A549 (cell line): ENCODE measurements at places on chromosomes 3 and 15. TPM values are rescaled to one million over a fixed set of nuclear protein-coding genes. Genes with fewer than 3 reads are reported as not detected.

PROS1 gene
- 9.6 to 13.8 TPM (median 11.7 TPM) in 3 replicates for polyA plus RNA-seq

STARD5 gene
- 2.1 TPM in 3 replicates for polyA plus RNA-seq

ADCY5 gene
- 0.38 to 0.57 TPM (median 0.46 TPM) in 3 replicates for polyA plus RNA-seq

DPPA4 gene
- polyA plus RNA-seq, result not detected in 3 replicates

TXNRD3 gene
- 4.4 to 5.2 TPM (median 4.6 TPM) in 3 replicates for polyA plus RNA-seq

TLR9 gene
- polyA plus RNA-seq, result not detected in 3 replicates

UNC45A gene
- polyA plus RNA-seq, result 76.9 to 82.5 TPM (median 80.4 TPM) in 3 replicates

ECE2 gene
- not detected in 3 replicates for polyA plus RNA-seq

SERPINI2 gene
- polyA plus RNA-seq, result not detected in 3 replicates

TICRR gene
- 10.4 to 11.6 TPM (median 11.3 TPM) in 3 replicates for polyA plus RNA-seq

GRCh38 chr15:100201376-100202280 is 140.1 kb downstream of the ADAMTS17 start:
- no peak for DNase-seq

- no peak for DNase-seq
These were observed 1.1 kb downstream of the HCLS1 start for GRCh38 chr3:121659586-121659985.

GRCh38 chr3:141659821-141660613 is 78.1 kb upstream of the RNF7 start:
- DNase-seq, result peak; percentile 47

GRCh38 chr3:79047581-79047980 is 720.2 kb downstream of the ROBO1 start:
- DNase-seq, result no peak

DNA sequence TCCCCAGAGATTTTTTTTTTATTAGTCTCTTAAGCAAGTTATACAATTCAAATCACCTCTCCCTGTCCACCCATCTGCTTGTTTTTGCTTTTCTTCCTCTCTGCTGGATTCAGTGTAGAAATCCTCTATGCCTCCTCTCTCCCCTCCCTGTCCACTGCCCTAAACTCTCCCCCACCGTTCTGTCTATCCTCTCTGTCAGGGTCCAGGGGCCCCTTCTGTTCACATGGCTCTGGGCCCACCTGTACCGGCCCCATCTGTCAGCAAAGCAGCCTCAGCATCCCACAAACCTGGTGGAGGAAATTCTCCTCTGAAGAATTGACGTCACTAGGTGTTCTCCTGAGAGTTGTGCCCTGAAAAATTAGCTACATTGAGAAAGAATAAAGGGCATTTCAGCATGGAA is 137.6 kb upstream of the CMC1 start:
- DNase-seq, result no peak

DNA sequence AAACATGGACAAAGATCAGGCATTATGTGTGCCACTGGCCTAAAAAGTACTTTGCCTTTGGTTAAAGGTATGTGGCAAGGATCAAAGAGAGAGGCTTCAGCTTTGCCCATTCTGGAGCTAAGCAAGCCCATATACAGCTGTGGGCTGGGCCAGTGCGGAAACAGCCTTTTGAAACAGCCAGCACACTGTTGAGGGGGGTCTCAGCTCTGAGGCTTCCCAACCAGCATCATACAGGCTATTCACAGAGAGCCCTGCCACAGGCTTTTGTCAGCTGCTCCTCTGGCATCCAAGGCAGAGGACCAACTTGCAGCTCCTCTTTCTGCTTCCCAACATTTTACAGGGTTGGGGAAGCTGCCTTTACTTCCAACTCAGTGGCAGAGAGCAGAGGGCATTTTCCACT is 63.2 kb upstream of the FOXB1 start:
- no peak for DNase-seq

DNA sequence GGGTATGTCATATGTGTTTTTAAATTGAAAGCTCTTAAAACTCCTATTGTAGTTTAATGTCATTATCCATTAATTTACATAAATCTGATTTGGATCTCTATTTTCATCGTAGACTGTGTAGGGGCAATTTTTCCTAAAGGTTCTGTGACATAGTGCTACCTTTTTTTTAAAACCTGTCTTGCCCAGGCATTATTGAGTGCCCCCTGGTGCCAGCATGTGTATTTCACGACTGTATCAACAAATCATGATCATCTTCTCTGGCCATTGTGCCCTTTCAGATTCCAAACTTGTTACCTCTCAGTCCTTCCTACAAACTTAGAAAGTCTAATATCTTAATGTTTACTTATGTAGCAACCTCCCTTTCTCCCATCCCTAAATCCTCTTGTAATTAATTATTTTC is 97.2 kb upstream of the FLNB start:
- peak; percentile 5 for DNase-seq

DNA sequence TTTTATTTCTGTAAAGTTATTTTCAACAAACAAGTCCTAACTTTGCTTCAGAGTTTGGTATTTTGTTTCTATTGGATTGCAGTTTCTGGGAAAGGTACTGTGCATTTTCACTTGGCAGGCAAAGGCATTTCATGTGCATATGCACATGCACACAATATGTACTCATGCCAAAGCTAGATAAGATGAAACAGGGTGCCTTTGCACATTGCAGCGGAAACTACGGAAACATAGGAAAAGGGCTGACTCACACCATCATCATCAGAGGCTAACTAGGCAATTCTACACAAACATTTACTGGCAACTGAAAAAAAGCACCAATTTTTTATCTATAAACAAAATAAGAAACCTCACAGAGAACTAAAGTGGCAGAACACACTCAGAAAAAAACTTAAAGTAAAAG is 550.6 kb upstream of the NECTIN3 start:
- peak; percentile 1 for DNase-seq

DNA sequence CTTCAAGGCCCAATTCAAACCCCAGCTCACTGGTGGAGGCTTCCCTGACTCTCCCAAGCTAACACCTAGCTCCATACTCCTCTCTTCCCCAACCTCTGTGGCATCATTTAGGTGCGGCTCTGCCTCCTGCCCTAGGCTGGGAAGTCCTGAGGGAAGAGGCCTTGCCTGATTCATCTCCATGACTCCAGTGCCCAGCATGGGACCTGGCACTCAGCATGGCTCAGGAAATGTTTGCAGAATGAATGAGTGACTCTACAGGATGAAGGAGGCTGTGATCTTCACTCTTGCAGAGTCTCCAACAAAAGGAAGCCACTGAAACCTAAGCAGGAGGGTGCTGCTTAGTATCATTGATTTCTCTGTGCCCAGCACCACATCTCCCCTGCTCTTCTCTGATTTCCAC is 34.5 kb upstream of the INSYN1 start:
- DNase-seq, result no peak

DNA sequence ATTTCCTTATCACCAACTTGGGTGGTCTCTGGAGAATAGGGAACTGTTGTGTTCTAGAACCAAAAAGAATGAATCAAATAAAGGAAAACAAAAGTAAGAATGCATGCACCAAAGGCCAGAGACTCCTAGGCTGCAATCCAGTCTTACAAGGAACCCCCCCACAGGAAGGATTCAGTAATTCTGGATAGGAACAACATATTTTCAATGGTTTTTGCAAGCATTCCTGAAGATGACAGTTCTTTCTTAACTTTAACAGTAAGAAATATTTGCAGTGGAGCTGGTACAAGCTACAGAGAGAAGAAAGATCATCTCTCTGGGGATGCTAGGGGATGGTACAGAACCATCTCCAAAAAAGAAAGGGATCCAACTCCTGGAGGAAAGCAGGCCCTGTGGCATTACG is 116.2 kb upstream of the CHRM5 start:
- DNase-seq, result no peak

GRCh38 chr3:130839813-130840212 is 54.1 kb upstream of the ATP2C1 start:
- no peak for DNase-seq

DNA sequence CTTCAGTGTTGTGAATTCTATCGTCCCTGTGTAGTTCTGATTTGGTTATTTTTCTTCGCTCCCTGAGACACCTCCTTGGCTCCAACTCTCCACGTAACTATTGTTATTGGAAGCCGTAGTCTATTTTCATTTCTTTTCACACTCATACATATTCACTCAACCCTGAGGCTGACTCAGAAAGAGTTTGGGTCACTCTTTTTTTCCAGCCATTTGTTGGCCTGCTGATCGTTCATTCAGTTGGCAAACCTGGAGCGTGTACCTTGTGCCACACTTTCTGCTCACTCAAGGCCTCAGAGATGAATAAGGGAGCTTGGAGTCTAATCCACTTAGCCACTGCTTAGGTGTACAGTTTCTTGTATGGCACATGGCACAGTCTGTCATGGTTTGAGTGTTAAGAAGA is 22.4 kb downstream of the GYG1 start:
- no peak for DNase-seq

GRCh38 chr3:197425485-197426120 is 127.2 kb upstream of the DLG1 start:
- DNase-seq, result no peak

DNA sequence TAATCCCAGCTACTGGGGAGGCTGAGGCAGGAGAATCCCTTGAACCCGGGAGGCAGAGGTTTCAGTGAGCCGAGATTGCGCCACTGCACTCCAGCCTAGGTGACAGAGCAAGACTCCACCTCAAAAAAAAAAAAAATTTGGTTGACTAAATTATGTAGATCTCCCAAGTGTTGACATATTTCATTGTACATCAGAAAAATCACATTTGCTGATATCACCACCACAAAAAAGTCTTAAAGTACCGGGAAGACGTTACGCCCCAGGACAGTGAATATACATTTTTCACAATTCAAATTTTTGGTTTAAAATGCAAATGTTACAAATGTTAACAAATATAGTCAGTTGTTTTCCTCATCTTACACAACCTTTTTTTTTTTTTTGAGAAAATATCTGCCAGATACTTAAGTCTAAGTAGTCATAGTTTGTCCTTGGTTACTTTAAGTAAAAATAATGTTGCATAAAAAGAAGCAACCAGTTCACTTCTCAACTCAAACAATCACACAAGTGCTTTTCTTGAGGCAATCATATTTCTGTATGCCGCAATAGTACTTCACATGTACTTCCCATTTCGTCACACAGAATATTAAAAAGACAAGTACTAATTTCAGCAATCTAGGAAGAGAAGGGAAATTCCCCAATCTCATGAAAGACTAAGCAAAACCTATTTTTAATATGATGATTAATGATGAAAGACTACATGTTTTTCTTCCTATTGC is 41.0 kb upstream of the TCF12 start:
- DNase-seq, result no peak

- no peak for DNase-seq
These were observed 131.9 kb upstream of the MEF2A start for GRCh38 chr15:99433757-99434450.

DNA sequence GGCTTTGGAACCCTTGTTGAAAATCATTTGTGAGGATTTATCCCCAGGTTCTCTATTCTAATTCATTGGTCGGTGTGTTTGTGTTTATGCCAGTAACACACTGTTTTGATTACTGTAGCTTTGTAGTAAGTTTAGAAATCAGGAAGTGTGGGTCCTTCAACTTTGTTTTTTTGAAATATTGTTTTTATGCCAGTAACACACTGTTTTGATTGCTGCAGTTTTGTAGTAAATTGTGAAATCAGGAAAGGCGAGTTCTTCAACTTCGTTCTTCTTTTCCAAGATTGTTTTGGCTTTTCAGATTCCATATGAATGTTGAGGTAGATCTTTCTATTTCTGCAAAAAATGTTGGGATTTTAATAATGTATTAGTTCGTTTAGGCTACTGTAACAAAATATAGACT is 314.6 kb downstream of the RPLP1 start:
- no peak for DNase-seq

DNA sequence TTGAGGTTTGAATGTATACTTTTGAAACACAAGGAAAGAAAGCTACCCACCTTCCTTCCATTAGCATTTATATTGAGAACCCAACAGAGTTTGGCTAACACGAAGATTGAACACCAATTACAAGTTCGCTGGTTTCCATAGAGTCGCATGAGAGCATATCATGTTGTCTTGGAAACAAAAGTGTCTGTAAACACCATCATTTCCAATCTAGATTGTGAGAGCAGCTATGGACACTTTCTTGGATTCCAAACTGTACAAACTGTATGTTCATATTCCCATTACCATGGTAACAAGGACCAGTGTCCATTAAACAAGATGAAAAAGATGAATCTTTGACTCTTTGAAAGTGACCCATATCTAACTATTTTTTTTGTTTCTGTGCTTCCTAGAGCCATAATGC is 529.9 kb upstream of the ROBO1 start:
- DNase-seq, result no peak

DNA sequence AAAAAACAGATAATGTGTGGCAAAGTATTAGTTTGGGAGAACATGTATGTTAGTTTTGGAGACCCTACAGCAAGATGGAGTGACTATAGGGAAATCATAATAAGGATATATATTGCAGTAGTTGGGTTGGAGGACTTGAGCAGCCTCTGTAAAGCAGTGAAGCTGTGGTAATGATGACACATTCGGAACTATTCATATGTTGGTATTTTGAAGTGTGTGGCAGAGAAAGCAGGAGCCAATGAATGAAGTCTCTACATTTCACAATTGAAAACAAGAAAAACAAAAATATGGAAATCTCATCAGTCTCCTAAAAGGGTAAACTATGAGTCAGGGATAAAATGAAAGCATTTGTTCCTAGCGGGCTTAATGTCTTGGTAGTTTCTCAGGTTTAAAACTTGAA is 645.9 kb downstream of the OTOL1 start:
- no peak for DNase-seq

DNA sequence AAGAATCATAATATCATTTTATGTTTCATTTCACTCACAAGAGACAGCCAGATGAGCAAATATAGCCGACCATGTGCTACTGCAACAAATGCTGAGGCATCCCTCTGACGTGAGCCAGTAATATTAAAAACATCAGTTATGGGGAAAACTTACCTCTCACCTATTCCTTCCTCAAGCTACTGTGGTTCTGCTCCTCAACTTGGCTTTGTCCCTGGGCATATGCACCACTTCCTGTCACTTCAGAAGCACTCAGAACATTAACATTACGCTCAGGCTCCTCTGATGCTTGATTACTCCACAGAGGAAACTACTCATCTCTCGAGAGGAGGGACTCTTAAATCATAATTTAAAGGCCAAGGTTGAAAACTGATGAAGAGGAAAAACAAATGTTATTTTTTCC is 457.0 kb upstream of the ALCAM start:
- no peak for DNase-seq

DNA sequence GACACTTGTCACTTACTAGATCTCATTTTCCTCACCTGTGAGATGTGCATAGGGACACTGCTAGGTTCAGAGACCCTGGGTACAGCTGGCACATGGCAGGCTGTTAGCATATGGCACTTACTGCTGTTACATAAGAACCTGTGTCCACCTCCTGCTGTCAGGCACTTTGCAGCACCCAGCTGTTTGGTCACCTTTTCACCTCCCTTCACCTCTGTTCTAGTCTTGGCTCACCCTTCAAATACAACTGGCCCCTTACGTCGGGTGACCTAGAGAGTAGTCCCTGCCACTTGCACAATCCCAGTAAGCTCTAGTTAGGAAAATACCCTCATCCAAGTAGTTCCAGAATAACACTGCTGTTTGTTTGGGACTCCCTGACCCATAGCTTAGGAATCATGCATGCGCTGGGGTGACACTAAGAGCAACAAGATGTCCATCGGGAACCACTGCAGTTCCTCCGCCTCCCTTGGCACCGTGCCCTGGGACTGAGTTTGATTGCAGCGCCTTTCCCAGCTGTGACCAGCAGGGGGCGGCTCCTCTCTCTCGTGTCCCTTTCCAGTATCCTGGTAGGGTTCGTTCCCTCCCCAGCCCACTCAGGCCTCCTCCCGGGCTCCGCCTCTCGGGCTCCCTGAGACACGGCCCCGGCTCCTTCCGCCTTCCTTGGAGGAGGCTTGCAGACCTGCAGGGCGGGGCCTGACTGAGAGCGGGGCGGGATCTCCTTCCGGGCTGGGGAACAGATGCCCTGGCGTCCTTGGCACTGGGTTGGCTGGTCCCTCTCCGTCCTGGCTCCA is 78.6 kb downstream of the ABHD5 start:
- peak; percentile 87 for DNase-seq

GRCh38 chr3:152172460-152172859 is 96.3 kb upstream of the MBNL1 start:
- no peak for DNase-seq

GRCh38 chr15:99126930-99127329 is 22.1 kb downstream of the SYNM start:
- no peak for DNase-seq
